IMR-90 (cell line): ENCODE measurements at places on chromosomes 12 and 14.

- no peaks in the 10 kb centered on the region for H3K36me3 ChIP-seq
- no peaks in the 10 kb centered on the region for H3K27me3 ChIP-seq
- peaks cover 6% of the 10 kb centered on the region for H3K4me1 ChIP-seq
- peak overlapping the region; percentile 3; the same call in 1 of the 2 replicates for H3K27ac ChIP-seq
Measured at GRCh38 chr14:53432378-53432802, 279.3 kb upstream of the DDHD1 start.

DNA sequence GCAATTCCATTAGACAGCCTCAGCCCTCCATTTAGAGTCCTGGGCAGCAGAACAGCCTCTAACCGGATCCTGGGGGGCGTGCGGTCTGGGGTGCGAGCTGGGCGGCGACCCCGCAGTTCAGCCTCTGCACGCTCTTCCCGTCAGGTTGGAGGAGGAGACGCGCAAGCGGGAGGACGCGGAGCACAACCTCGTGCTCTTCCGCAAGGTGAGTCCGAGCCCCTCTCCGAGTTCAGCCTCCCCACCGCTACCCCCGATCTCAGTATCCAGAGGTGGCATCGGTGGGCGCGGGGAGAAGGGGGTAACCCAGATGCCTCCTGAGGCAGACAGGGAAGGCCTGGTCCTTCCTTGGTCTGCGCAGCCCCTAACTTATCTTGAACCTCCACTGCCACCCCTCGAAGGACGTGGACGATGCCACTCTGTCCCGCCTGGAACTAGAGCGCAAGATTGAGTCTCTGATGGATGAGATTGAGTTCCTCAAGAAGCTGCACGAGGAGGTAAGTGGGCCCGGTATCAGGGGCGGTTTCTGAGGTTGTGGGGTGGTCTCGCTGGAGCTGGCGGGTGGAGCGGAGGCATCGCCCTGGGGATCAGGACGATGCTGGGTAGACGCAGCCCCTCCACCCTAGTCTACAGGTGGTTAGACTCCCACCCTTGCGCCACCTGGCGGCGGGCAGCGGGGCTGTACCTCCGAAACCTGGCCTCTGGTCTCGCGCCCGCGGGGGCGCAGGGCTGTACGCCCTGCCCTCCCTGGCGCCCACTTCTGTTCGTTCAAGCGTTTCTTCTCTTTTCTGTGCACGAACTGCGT is 1.3 kb downstream of the PRPH start:
- H3K4me3 ChIP-seq: no peak overlapping the region
- DNase-seq: no peak
- H3K36me3 ChIP-seq: no peaks in the 10 kb centered on the region
- peaks cover 61% of the 10 kb centered on the region for H3K27me3 ChIP-seq
- no peak overlapping the region for H3K27ac ChIP-seq

DNA sequence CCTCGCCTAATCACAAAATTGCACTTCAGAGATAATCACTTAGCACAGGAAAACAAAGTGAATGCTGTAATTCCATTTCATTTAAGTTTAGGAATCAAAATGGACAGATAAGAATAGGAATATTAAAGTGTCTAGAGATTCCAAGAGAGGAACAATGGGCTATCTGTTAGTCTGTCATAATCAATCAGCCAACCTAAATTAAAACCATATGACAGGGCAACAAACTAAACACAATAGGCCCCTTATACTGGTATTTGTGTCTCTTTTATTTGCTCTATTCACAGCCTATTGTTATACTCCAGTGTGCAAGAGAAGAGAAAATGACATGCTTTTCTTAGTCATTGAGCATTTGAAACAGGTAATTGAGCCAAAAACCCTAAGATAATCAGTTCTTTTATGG is 259.4 kb downstream of the PRKD1 start:
- H3K27ac ChIP-seq: no peak overlapping the region
- H3K4me1 ChIP-seq: peaks cover 5% of the 10 kb centered on the region; the same call in 1 of the 2 replicates
- H3K36me3 ChIP-seq: peaks cover 3% of the 10 kb centered on the region; the same call in 1 of the 2 replicates
- H3K27me3 ChIP-seq: no peaks in the 10 kb centered on the region
- H3K4me3 ChIP-seq: no peak overlapping the region

DNA sequence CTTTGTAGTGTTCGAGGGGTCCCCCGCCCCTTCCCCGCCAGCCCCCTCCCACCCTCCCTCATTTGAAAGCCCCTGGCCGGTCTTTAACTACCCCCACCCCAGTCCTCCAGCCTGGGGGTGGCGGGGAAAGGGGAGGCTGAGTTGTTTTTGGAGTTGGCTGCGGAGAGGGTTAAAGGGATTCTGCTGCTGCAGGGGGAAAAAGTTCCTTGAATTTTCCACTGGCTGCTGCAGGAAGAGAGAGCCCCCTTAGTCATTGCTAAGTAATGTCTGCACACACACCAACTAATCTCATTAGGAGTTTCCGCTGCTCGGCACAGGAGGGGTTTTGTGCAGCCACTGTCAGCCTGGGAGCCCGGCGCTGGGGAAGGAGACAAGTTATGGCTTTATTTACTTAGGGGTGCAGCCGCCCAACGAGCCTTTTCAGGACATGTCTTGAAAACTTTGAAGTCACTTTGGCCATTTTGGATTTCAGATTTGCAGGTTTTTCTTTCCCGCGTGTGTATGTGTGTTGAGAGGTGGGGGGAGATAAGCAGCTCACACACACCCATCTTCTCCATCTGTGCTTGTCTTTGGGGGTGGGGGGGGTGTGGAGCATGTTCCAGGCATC is 1.8 kb downstream of the ELK3 start:
- H3K27ac ChIP-seq: peak overlapping the region; percentile 90
- peak; percentile 74 for DNase-seq
- H3K4me1 ChIP-seq: peaks cover 5% of the 10 kb centered on the region
- no peaks in the 10 kb centered on the region for H3K27me3 ChIP-seq

- DNase-seq: no peak
- peaks cover 10% of the 10 kb centered on the region; the same call in 1 of the 2 replicates for H3K36me3 ChIP-seq
- H3K4me3 ChIP-seq: no peak overlapping the region
- no peaks in the 10 kb centered on the region for H3K27me3 ChIP-seq
- no peaks in the 10 kb centered on the region; the same call in 1 of the 2 replicates for H3K4me1 ChIP-seq
Measured at GRCh38 chr14:99413911-99414310, 66.7 kb downstream of the SETD3 start.

DNA sequence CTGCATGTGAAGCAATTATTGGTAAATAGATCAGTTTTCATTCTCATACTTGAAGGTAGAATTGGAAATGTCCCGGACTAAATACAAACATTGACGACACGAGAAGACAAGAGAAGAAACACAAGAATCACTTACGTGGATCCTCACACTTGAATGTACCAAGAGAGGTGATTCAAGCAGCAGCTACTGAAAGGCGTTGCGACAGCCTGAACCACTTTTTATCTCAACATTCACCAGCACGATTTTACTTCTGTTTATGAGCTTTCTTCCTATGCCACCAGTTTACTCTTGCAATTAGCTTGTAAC is 3.6 kb upstream of the FZD10 start:
- H3K36me3 ChIP-seq: no peaks in the 10 kb centered on the region
- DNase-seq: no peak
- H3K4me1 ChIP-seq: no peaks in the 10 kb centered on the region
- H3K4me3 ChIP-seq: no peak overlapping the region
- no peak overlapping the region for H3K27ac ChIP-seq

GRCh38 chr12:101276433-101276832 is 3.5 kb upstream of the UTP20 start:
- DNase-seq: no peak
- H3K4me1 ChIP-seq: no peaks in the 10 kb centered on the region
- no peak overlapping the region for H3K27ac ChIP-seq
- peaks cover 4% of the 10 kb centered on the region for H3K27me3 ChIP-seq
- no peaks in the 10 kb centered on the region for H3K36me3 ChIP-seq

DNA sequence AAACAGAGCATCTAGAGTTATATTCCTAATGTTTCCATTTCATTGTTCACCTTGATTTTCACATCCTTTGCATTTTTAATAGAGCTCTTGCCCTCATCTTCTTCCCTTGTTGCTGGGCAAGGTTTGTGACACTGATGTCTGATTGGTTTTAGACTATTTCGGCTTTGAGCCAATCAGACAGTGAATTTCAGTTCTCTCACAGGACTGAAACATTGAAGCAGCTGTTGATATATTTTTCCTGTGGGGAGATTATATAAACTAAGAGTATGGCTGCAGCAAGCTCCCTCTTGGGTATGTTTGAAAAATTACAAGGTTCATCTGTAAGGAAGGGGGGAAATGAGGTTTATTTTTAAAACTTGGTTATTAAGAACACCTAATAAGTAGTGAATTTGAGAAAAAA is 51.2 kb downstream of the ATF7IP start:
- H3K27me3 ChIP-seq: no peaks in the 10 kb centered on the region
- H3K4me1 ChIP-seq: peaks cover 2% of the 10 kb centered on the region; the same call in 1 of the 2 replicates
- H3K4me3 ChIP-seq: no peak overlapping the region
- no peak overlapping the region for H3K27ac ChIP-seq
- DNase-seq: peak; percentile 93

- no peaks in the 10 kb centered on the region; the same call in 1 of the 2 replicates for H3K27me3 ChIP-seq
- H3K4me3 ChIP-seq: no peak overlapping the region
- no peak overlapping the region for H3K27ac ChIP-seq
- no peaks in the 10 kb centered on the region for H3K4me1 ChIP-seq
- no peaks in the 10 kb centered on the region for H3K36me3 ChIP-seq
- DNase-seq: no peak
Measured at GRCh38 chr12:25932971-25933370, 25.5 kb upstream of the RASSF8 start.

- peak overlapping the region; percentile 91; the same call in 1 of the 2 replicates for H3K27ac ChIP-seq
- DNase-seq: peak; percentile 76
- H3K36me3 ChIP-seq: no peaks in the 10 kb centered on the region
Measured at GRCh38 chr12:46608431-46609272, 217.1 kb downstream of the SLC38A4 start.

GRCh38 chr12:1776170-1776921 is 44.0 kb upstream of the LRTM2 start:
- H3K27ac ChIP-seq: no peak overlapping the region
- peaks cover 14% of the 10 kb centered on the region for H3K4me1 ChIP-seq
- no peaks in the 10 kb centered on the region for H3K27me3 ChIP-seq
- DNase-seq: peak; percentile 76
- no peaks in the 10 kb centered on the region for H3K36me3 ChIP-seq
- H3K4me3 ChIP-seq: no peak overlapping the region

GRCh38 chr14:86788224-86788623 is 1204.8 kb downstream of the GALC start:
- peak; percentile 47 for DNase-seq
- no peaks in the 10 kb centered on the region for H3K27me3 ChIP-seq
- peaks cover 3% of the 10 kb centered on the region for H3K4me1 ChIP-seq
- H3K27ac ChIP-seq: peak overlapping the region; percentile 33; the same call in 1 of the 2 replicates
- H3K36me3 ChIP-seq: no peaks in the 10 kb centered on the region

DNA sequence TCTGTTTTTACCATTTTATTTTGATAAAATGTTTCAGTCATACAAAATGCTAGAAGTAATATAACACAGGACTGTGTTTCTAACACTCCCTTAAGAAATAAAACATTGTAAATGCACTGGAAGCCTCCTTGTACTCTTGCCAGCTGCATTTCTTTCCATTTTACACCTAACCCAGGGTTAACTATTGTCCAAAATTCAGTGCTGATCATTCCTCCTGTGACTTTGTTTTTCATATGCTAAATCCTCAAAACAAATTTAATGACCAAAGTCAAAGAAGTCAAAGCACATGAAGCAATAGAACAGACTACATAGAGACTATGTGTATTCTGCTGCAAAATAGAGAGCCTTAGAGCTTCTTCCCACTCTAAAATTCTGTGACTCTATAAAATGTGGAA is 420.3 kb upstream of the PRICKLE1 start:
- no peak for DNase-seq
- no peak overlapping the region for H3K27ac ChIP-seq
- H3K36me3 ChIP-seq: no peaks in the 10 kb centered on the region
- H3K4me1 ChIP-seq: no peaks in the 10 kb centered on the region

- no peak for DNase-seq
- no peaks in the 10 kb centered on the region for H3K36me3 ChIP-seq
- H3K27ac ChIP-seq: no peak overlapping the region
- H3K4me1 ChIP-seq: peaks cover 38% of the 10 kb centered on the region
- H3K27me3 ChIP-seq: no peaks in the 10 kb centered on the region
Measured at GRCh38 chr12:52149651-52150241, 42.1 kb downstream of the KRT80 start.

DNA sequence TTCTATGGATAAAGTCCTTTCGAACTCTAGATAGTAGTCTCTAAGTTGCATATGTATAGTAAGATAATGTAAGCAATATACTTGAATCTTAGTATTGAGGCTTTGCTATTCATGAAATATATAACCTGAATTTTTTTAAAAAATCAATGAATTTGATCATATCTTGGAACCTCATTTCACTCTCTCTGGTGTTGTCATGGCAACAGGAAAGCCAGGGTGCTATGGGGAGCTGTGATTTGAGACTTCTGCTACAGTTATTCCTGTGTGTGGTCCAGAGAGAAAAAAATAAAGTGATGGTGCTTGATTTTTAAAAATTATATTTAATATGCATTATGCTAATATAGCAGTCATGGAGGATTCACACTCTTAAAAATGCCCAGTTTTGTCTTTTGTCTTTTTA is 508.0 kb downstream of the SNAPC1 start:
- no peaks in the 10 kb centered on the region for H3K36me3 ChIP-seq
- no peak overlapping the region for H3K27ac ChIP-seq
- no peak overlapping the region for H3K4me3 ChIP-seq
- H3K4me1 ChIP-seq: no peaks in the 10 kb centered on the region
- H3K27me3 ChIP-seq: no peaks in the 10 kb centered on the region
- no peak for DNase-seq

DNA sequence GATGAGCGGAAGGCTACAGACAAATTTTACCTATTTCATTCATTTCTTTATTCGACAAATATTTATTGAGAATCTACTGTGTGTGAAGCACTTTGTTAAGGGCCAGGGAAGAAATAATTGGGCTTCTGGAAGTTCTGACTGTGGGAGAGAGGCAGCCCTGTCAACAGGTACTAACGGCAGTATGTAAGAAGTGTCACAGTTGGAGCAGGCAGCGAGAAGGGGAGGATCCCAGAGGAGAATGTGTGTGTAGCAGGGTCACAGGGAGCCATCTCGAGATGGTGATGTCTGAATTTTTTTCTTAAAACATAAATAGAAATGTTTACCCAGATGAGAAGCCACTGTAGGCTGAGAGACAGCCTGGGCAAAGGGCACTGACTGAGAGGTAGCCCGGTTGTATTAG is 163.3 kb upstream of the SLC38A2 start:
- H3K27me3 ChIP-seq: no peaks in the 10 kb centered on the region
- H3K4me3 ChIP-seq: no peak overlapping the region
- DNase-seq: no peak
- peaks cover 6% of the 10 kb centered on the region for H3K4me1 ChIP-seq
- no peak overlapping the region for H3K27ac ChIP-seq

- no peaks in the 10 kb centered on the region for H3K27me3 ChIP-seq
- no peaks in the 10 kb centered on the region for H3K36me3 ChIP-seq
- peaks cover 11% of the 10 kb centered on the region; the same call in 1 of the 2 replicates for H3K4me1 ChIP-seq
- no peak overlapping the region for H3K27ac ChIP-seq
- H3K4me3 ChIP-seq: no peak overlapping the region
- DNase-seq: peak; percentile 40
Measured at GRCh38 chr12:76636121-76636692, 76.6 kb upstream of the OSBPL8 start.
